ENCODE measurements at places on chromosomes 16 and 17.

GRCh38 chr16:86512301-86512859, 2.1 kb downstream of the FOXF1 start:
- no peak for DNase-seq

GRCh38 chr17:67753026-67753425, 35.3 kb downstream of the NOL11 start:
- no peak for DNase-seq

DNA sequence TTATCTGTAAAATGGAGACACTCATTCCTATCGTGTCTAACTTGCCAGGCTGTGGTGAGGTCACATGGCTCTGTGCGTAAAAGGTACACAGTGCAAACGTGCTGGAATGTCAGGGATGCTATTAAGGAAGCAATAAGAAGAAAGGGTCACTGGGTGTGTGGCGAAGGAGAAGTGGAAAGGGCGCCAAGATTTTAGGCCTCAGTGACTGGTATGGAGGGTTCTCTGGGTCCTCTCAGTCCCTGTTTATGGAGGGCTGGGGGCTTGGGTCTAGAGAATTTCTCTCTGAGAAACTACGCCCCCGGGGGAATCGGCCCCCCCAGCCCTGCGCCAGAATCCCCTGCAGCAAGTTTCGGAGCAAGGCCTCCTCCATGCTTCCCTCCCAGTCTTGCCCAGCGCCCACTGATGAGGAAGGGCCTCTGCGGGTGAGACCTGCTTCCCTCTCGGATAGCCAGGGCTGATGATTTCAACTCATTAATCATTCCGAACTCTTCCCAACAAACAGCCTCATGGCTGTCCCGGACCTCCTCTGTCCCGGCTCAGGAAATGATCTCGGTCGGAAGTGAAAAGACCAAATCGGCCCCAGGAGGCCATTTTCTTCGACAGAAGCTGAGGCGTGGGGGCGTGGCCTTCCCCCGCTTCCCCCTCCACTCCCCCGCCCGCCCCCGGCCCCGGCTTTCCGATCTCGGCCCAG, 1.2 kb upstream of the HEXIM1 start:
- DNase-seq = peak; percentile 76

- no peak for DNase-seq
Measured at GRCh38 chr17:81027038-81027437, 7.9 kb upstream of the BAIAP2 start.

- no peak for DNase-seq
Measured at GRCh38 chr17:79212149-79213087, 137.8 kb downstream of the ENGASE start.

- no peak for DNase-seq
Measured at GRCh38 chr16:21100447-21100846, 50.2 kb downstream of the DNAH3 start.

DNA sequence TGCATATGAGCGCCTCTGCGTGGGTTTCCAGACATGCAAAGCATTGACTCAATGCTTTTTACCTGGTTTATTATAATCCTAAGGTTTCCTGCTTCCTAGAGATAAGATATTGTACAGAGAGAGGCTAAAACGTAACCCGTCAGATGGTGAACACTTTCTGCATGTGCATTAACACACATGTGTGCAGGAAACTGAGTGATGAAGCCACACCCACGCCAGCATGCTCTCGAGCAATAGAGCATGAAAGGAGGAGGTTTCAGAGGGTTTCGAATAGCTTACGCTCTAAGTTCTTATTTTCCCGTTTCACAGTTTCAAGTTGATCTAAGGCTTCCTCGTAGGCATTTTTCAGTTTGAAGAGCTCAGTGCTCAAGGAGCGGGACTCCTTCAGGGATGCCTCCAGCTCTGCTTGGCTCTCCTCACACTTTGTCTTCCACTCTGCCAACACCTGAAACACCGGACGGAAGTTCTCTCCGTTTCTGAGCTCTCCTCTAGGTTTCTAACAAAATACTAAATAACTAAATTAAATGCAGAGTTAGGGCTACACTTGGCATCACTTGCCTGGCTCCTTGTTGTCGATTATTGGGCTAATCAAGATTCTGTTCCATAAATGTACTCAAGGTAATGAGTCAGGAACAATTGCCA, 23.2 kb downstream of the MYH3 start:
- no peak for DNase-seq

DNA sequence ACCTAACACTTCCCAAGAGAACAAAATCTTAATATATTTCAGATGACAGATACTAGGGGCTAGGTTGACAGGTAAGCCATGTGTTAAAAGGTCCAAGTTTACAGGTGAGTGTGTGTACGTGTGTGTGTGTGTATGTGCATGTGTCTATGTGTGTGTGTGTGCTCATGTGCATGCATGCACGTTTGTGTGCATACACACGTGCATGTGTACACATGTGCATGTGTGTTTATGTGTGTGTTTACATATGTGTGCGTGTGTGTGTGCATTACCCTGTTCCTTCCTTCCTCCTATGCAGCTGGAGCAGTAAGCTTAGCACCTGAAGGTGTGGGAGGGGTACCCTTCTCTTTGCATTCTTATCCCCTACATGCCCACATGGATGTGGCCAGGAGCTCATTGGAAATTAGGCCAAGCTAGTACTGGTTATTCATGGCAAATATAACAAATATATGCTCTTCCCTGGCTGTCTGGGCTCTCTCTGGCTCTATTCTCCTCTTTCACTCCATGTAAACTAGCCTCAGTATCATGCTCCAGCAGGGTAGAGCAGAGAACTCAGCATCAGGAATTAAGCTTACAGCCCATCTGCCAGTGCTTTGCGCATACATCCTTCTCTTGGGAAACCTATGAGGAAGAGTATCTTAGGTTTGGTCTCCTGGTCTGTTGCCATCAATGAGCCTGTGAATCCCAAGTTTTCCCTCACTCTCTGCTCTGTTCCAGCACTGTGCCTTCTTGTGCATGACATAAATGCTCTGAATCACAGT, 258.0 kb upstream of the MYOCD start:
- no peak for DNase-seq

GRCh38 chr17:40326014-40326831, 17.2 kb downstream of the RARA start:
- peak; percentile 81 for DNase-seq

DNA sequence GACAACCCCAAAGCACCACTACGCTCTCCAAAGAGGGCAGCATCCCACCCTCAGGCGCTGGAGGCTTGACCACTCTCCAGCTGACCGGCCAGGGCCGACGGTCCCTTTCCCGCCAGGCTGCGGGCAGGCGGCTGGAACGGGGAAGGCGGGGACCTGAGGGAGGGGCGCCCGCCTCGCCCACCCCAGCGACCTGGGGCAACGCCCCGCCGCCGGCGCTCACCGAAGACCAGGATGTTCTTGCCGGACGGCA, 431 bp downstream of the DYNC1LI2 start:
- no peak for DNase-seq

- DNase-seq = no peak
Measured at GRCh38 chr17:80812362-80813088, 179.1 kb upstream of the CHMP6 start.
